HL-60 (cell line): ENCODE measurements at places on chromosomes 5 and 9.

DNA sequence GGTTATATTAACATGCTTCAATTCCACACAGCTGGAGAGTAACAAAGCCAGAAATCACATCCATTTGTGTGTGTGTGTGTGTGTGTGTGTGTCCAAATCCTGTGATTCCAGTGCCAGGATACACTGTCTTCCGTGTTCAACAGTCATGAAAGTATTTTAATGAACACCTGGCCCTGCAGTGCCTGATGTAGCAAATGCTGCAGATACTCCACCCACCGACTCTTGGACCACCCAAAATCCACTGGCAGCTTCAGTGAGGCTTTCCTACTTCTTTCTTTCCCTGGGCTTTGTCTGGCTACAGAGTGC lies 13.1 kb upstream of the INSYN2B start:
- no peak for DNase-seq

DNA sequence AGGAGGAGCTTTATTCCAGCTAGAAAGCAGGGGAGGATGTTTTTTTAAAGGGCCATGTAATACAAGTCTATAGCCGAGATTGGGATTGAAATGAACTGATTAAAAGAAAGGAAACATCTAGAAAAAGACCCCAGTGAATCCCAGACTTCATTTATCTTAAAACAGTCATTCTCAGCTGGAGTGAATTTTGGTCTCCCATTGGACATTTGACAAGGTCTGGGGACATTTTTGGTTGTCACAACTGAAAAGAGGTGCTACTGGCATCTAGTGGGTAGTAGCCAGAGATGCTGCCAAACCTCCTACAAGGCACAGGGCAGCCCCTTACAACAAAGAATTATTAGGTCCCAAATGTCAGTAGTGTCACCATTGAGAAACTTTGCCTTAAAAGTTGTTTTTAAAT lies 16.3 kb upstream of the SPINK4 start:
- no peak for DNase-seq

DNA sequence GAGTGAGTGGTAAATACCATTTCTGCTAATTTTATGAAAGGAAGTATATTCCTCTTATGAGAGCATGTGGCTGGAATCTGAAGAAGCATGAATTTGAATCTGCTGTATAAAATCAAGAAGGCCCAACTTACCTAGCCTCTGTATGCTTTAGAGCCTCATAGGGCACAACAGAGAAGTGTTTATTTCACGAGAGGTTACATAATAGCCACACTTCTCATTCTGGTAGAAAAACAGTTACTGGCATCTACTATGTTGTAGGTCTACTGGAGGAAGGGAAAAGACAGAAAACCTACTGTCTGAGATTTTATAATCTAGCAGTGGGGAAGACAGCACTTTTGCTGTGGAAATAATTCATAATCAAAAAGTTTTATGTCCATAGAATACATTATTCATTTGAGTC lies 172.6 kb upstream of the ZNF608 start:
- no peak for DNase-seq

DNA sequence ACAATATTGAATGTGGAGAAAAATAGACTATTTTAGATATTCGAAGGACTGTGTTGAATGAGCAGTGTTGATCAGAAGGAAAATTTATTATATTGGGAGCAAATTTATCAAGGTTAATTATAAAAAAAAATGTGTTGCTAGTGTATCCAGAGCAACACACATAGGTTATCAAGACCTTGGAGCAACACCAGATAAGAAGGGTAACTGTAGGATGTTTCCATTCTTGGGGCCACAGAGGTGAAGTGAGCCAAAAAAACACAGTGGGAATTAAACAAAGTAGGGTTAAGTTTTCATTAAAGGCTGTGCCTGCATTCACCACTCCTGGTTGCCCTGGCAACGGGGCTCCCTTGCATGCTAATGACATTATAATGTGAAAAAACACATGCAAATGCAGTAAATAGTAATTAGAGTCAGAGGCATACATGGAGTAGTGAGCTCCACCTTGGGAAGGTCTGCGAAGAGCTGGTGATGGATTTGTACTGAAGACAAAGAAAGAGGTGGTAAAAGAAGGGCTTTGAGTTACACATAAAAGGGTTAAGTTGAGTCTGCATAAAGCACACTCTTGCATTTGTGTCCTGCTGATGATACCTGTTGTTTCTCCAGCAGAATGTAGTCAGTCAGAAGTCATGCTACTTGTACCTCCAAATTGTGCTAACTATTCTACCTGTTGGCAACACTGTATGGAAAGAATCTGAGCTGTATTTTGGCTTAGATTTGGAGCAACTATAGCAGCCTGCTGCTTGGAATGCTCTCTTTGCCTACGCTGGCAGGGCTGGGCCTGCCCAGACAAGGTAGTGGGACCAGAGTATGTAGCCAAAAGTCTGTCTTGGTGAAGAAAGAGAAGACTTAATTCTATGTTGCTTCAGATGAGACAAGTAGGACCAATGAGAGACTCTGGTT lies 59.6 kb downstream of the ATG10 start:
- DNase-seq: no peak

GRCh38 chr5:126917918-126918614 lies 112.3 kb downstream of the MARCHF3 start:
- no peak for DNase-seq

- no peak for DNase-seq
Observed at GRCh38 chr5:171542525-171543140, 123.2 kb downstream of the FGF18 start.

GRCh38 chr5:62572918-62573514 lies 5.6 kb upstream of the LRRC70 start:
- no peak for DNase-seq
